ENCODE measurements at places on chromosomes 12 and 14. TPM values are rescaled to one million over a fixed set of nuclear protein-coding genes. Genes with fewer than 3 reads are reported as not detected.

The GPR137C gene
- not detected for polyA plus RNA-seq

The ABCB9 gene
- 4.1 TPM for polyA plus RNA-seq

The NOVA1 gene
- polyA plus RNA-seq, result 1.5 TPM

The C1QL4 gene
- polyA plus RNA-seq, result not detected

The HPD gene
- polyA plus RNA-seq, result 0.13 TPM

The LUM gene
- polyA plus RNA-seq, result 40.5 TPM

The ADAM20 gene
- not detected for polyA plus RNA-seq

The TCL1B gene
- polyA plus RNA-seq, result not detected

The CELA1 gene
- polyA plus RNA-seq, result not detected

The EIF2S3B gene
- 0.89 TPM for polyA plus RNA-seq

The ART4 gene
- not detected for polyA plus RNA-seq

The CLEC4D gene
- not detected for polyA plus RNA-seq
